ENCODE measurements at places on chromosomes 1 and 21.
A peak's percentile ranks its signal among the peaks of the same experiment; 100 is the strongest.

GRCh38 chr1:11527541-11528452 lies 48.8 kb downstream of the DISP3 start:
- no peak for DNase-seq

DNA sequence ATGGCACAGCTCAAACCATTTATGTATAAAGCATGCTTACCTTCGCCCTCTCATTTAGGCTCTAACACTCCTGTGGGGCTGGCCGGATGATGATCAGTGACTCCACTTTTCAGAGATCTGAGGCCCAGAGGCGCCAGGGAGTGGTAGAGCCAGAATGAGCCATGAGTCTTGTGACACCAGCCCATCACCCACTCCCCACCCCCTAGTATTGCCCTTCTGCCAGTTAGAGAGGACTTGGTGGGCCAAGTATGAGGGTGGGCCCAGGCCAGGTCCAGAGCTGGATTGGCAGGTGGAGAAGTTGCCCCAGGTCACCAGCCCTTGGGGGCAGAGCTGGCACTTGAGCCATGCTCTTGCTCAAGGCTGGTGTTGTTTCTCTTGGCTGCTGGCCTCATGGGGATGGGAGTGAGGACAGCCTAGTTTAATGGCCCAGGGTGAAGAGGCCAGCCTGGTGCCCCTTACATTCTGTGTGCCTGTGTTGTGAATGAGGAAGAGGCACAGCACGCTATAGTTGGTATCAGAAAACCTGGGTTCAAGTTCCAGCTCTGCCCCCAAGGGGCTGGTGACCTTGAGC lies 30.2 kb upstream of the TTC4 start:
- no peak for DNase-seq

DNA sequence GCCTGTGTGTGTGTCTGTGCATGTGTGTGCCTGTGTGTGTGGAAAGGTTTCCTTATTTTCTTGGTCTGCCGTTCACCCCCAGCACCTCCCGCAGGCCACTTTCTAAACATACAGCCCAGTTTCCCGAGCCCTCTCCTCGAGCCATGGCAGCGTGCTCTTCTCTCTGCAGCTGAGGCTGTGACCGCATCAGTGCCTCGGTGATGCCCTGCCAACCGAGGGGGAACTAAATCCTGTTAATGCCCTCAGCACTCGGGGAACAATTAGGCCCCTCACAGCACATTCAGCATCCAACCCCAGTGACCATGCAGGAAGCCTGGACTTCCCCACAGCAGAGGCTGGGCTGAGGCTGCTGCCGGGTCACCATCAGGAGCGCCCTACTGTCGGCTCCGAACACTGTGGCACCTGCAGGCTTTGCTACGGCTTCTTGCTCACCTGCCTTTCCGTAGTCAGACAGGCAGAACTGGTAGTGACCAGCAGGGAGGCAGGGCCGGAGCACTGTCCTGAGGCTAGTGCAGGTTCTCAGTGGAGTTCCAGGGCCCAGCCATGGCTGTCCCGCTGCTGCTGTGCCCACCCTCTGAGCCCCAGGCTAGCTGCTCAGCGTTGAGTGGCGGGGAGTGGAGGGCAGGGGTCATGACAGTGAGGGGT lies 8.1 kb downstream of the GPR137B start:
- no peak for DNase-seq

DNA sequence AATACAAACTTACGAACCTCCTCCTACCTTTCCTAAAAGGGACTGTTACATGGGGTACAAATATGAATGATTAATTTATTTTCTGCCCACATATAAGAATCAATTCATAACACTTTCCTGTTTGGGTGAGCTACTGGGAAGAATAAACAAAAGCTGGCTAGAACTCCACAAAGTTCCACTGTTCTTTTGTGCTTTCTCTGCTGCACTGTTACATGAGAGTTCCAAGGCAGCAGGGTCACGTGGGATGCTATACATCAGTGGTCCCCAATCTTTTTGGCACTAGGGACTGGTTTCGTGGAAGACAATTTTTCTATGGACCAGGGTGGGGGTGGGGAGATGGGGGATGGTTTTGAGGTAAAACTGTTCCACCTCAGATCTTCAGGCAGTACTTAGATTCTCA lies 2.2 kb upstream of the ANGPTL7 start:
- no peak for DNase-seq

DNA sequence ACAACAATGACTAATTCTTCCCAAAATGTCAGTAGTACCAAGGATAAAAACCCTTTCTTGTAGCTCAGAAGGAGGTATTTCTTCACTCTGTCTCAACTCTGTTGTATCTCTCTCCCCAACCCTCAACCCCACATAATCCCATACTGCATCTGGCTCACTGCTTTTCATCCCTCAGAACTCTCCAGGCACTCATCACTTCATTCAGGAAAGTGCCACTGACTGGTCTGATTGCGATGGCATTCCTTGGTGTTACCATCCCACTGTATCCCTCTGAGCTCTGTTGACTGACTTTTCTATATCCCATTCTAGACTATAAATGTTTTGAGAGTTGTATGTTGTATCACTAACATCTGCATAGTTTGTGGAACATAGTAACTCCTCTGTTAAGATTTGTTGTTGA lies 483.5 kb upstream of the ADGRL2 start:
- no peak for DNase-seq

- DNase-seq, result no peak
Observed at GRCh38 chr1:85224734-85225623, 24.2 kb upstream of the SYDE2 start.

DNA sequence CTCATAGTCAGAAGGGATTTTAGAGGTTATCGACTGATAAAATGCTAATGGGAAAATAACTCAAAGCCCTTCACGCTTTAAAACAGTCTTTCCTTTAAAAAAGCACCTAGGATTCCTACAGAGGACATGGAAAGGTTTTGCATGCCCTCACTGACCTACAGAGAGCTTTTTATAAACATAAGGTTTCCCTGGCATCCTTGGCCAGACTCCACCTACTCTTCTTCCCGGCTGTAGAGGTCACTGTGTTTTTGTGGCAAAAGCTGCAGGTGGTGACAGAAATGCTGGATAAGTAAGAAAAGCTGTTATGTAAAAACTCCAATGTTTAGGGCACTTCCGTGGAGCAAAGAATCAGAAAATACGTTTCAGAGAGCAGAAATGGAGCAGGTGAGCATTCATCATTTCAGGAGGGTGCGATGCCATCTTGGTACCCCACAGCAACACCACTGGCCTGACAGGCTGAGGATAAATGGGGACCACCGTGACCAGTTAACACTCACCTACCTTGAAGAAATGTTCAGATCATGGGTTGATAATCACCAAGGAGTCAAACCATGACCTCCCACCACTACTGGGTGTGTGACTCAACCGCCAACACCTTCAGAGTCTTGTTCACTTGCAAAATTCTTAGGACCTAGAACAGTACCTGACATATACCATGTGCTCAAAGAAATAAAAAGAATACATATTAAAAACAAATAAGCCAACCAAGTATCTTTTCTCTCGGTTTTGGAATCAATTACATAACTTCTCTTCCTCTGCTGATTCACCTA lies 46.6 kb downstream of the SSBP3 start:
- no peak for DNase-seq

GRCh38 chr1:86356247-86356646 lies 39.9 kb downstream of the ODF2L start:
- DNase-seq, result no peak

- no peak for DNase-seq
Observed at GRCh38 chr1:2143814-2144500, 50.6 kb downstream of the FAAP20 start.

DNA sequence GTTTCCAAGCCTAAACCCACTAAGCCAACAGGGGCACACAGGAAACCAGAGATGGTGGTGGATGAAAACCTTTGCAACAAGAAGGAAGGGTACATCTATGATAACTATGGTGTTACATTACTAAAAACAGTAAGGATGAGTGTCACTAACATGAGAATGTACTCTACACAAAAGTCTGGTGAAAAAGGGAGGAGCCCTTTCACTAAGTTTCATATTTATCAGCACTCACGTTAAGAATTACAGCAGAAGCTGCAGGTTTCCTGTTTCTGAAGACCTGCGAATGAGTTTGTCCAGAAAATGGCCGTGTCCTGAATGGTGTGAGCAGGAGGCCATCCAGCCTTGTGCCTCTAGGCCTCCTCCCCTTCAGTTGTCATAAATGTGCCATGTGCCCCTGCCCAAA lies 17.8 kb downstream of the ABCG1 start:
- peak; percentile 36 for DNase-seq

DNA sequence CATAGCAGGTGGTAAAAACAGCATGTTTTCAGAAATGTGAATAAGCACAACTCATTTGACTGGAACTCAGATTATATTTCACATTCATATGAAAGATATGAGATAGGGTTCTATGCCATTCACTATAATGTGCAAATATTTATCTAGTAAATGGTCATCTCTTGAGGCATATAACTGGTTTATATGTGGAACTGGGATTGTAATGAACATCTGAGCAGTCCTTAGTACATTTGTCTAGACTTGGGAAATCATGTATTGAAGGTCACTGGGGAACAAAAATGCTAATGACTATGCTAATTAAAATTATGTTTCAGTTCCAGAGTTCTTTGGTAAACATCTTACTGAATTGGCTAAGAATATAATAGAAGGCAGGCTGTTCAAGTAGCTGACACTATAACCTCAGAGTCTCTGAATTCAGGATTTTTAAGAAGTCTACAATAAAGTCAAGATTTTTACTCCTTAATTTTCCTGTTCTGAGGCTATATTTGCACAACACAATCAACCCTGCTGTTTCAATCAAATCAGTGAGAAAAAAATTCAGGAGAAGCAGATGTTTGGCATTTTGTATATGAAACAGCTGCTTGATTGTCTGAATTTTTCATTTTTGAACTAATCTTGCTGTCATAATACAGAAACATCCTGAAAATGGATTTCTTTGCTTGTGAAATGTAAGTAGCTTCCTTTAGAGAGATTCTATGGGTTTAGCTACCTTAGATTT lies 244.8 kb upstream of the RGS18 start:
- DNase-seq, result no peak

DNA sequence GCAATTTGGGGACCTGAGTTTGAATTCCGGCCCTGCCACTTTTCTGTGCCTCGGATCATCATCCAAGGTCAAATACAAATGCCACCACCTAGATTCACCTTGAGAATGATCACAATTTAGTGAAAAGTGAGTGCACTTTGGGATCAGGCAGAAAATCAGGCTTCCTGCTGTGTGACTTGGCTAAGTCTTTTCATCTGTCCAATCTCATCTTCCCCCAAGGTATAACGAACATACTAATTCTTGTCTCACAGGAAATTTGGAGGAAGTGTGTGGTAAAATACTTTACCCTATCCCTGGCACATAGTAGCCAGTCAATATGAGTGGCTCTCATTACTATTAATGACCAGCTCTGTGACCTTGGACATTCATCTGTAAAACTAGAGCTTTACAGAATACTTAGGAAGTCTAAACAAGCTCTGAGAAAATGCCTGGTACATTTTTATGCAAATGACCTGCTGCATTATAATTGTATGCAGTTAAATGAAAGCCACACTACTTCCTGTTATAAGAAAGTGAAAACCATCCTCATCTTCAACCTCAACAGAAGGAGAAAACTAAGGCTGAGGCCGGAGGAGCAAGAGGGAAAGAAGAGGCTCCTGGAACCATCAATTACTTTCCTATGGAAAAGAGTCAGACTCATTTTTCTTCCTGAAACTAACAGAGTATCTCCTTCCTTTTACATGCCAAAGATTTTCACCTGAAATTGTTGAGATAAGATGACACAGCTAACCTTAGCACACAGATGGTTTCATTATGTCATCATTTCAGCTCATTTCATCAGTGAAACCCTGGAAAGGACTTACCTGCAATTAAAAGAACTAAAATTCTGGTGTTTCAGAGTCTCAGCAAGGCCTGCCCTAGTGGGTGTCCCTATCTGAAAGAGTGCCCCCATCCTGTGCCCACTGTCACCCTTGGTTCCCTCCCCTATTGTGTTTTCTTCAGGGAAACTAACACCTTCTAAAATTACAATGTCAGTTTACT lies 32.6 kb upstream of the RGS8 start:
- no peak for DNase-seq

GRCh38 chr1:236853921-236854604 lies 59.0 kb downstream of the MTR start:
- no peak for DNase-seq

DNA sequence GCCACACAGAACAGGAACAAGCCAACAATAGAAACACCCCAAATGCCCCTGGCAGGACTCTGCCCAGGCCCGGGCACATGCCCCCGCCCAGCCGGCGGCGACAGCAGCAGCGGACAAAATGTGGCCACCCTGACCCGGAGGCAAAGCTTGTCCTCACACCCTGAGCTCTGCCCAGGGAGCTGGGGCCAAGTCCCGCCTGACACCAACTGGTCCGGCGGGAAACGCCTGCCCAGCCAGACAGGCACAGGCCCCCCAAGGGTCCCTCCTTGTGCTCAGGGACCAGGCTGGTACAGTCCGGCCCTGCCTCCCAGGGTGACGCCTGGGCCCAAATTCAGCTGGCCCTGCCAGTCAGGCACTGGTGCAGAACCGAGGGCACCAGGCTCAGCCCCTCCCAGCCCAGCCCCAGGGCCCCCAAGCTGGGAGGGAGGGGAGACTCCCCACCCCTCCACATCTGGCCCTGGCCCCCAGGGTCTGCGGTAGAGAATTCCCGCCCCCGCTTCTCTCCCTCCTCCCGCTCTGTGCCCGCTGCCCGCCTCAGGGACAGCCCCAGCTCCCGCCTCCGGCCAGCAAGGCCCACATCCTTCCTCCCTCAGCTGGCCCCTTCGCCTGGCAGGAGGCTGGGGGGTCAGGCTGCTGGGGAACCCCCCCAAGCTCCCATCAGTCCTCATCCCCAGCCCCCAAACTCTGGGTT lies 2.0 kb downstream of the AHDC1 start:
- DNase-seq, result no peak

- DNase-seq, result no peak
Observed at GRCh38 chr1:186202776-186203175, 172.3 kb downstream of the TPR start.

GRCh38 chr1:50027794-50028193 lies 4.0 kb upstream of the AGBL4 start:
- DNase-seq, result no peak

DNA sequence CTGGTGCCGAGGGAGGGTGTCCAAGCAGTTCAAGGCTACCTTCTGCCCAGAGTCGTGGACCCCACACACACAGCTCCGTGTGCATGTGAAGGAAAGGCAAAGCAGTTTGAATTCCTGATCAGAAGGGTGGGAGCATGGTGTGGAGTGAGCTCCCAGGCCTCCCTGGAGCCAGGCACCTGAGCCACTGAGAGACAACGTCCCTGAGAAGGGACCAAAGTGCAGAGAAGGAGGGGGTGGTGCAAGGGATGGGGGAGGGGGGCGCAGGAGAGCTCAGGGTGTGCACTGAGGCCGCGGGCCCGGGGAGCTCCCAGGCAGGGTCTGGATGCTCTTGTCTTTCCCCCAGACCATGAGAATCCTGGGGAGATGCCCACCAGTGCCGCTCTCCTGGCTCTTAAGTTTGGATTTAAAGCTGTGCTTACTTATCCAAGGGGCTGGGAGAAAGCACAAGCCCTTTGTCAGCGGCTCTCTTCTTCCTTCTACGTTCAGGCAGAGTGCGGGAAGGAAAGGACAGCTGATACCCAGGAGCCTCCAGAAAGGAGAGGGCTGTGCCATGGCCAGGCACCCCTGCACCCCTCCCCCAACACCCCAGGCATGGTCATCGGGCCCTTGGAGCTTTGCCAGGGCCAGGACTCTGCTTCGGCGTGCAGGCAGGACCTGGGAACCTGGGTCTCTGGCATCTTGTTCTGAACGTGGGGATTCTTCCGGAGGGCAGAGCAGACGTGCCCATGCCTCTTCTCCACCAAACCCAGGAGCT lies 24.1 kb downstream of the ACTA1 start:
- no peak for DNase-seq

- DNase-seq, result no peak
Observed at GRCh38 chr1:230165536-230165935, 98.5 kb downstream of the GALNT2 start.

All from CD4-positive, alpha-beta T cell treated with Interleukin-17A for 1 hour (primary cell).